Fibroblast of lung (primary cell): ENCODE measurements at places on chromosomes 2 and 18. TPM values are rescaled to one million over a fixed set of nuclear protein-coding genes. Genes with fewer than 3 reads are reported as not detected.

The CYP27A1 gene
- 40.6 and 53.8 TPM in 2 replicates for total RNA-seq

The RAD51AP2 gene
- total RNA-seq = under 0.01 and 0.17 TPM in 2 replicates

The NIF3L1 gene
- total RNA-seq = 21.0 and 23.6 TPM in 2 replicates

The AFF3 gene
- 0.26 and 0.50 TPM in 2 replicates for total RNA-seq

The ST6GAL2 gene
- total RNA-seq = not detected in 2 replicates

The RGPD4 gene
- total RNA-seq = under 0.01 TPM in 1 of 2 replicates, not detected in the other

The CRACDL gene
- total RNA-seq = under 0.01 TPM in 1 of 2 replicates, not detected in the other

The NTSR2 gene
- under 0.01 TPM in 1 of 2 replicates, not detected in the other for total RNA-seq

The LBX2 gene
- total RNA-seq = 1.5 and 3.0 TPM in 2 replicates

The TMEM247 gene
- not detected in 2 replicates for total RNA-seq

The SP100 gene
- 93.0 and 120 TPM in 2 replicates for total RNA-seq

The CYBRD1 gene
- total RNA-seq = 227 and 334 TPM in 2 replicates

The CYS1 gene
- 1.5 and 5.1 TPM in 2 replicates for total RNA-seq

The DUSP19 gene
- 5.1 and 7.4 TPM in 2 replicates for total RNA-seq

The DOK6 gene
- total RNA-seq = 4.0 and 6.7 TPM in 2 replicates

The CNRIP1 gene
- total RNA-seq = 34.7 and 39.8 TPM in 2 replicates

The DIPK1C gene
- not detected in 2 replicates for total RNA-seq

The ST8SIA5 gene
- total RNA-seq = under 0.01 TPM in 2 replicates

The C2orf78 gene
- not detected in 2 replicates for total RNA-seq
